Gastrocnemius medialis (tissue), 4 donors: ENCODE measurements at places on chromosomes 1 and 21. TPM values are rescaled to one million over a fixed set of nuclear protein-coding genes. Genes with fewer than 3 reads are reported as not detected.

GRCh38 chr1:245234217-245235081 is 79.7 kb downstream of the KIF26B start:
- H3K4me3 ChIP-seq = no peak overlapping the region
- no peak for DNase-seq
- H3K27me3 ChIP-seq = no peaks in the 10 kb centered on the region
- no peaks in the 10 kb centered on the region for H3K4me1 ChIP-seq
- no peak overlapping the region for H3K27ac ChIP-seq
- H3K36me3 ChIP-seq = no peaks in the 10 kb centered on the region

DNA sequence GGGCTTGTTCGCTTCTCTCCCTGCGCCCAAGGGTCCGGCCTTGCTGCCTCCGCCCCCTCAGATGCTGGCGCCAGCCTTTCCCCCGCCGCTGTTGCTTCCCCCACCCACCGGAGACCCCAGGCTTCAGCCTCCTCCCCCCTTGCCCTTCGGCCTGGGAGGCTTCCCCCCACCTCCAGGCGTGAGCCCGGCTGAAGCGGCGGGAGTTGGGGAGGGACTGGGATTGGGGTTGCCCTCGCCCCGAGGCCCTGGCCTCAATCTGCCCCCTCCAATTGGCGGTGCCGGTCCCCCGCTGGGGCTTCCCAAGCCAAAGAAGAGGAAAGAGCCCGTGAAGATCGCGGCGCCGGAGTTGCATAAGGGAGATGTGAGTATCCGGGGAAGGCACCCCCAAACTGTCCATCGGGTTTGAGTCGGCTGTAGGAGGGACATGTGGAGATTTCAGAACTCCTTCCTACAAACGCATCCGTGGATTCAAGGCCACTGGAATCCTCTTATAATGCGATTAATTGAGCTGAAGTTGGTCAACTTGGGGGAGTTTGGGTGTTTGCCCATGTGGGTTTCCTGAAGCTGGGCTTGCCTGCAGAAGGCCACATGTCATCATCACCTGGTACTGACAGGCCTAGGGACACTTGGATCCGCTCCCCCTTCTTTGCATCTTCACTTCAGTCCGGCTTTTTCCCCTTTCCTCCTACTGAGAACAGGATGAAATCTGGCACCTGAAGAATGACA is 707 bp downstream of the PRCC start:
- H3K36me3 ChIP-seq = no peaks in the 10 kb centered on the region
- peak overlapping the region; percentile 87 for H3K27ac ChIP-seq
- peak overlapping the region; percentile 89 for H3K4me3 ChIP-seq

- no peak overlapping the region for H3K27ac ChIP-seq
- H3K27me3 ChIP-seq = no peaks in the 10 kb centered on the region
- no peak for DNase-seq
- no peak overlapping the region for H3K4me3 ChIP-seq
- H3K4me1 ChIP-seq = no peaks in the 10 kb centered on the region
Observed at GRCh38 chr1:55445416-55445815, 230.3 kb upstream of the USP24 start.

DNA sequence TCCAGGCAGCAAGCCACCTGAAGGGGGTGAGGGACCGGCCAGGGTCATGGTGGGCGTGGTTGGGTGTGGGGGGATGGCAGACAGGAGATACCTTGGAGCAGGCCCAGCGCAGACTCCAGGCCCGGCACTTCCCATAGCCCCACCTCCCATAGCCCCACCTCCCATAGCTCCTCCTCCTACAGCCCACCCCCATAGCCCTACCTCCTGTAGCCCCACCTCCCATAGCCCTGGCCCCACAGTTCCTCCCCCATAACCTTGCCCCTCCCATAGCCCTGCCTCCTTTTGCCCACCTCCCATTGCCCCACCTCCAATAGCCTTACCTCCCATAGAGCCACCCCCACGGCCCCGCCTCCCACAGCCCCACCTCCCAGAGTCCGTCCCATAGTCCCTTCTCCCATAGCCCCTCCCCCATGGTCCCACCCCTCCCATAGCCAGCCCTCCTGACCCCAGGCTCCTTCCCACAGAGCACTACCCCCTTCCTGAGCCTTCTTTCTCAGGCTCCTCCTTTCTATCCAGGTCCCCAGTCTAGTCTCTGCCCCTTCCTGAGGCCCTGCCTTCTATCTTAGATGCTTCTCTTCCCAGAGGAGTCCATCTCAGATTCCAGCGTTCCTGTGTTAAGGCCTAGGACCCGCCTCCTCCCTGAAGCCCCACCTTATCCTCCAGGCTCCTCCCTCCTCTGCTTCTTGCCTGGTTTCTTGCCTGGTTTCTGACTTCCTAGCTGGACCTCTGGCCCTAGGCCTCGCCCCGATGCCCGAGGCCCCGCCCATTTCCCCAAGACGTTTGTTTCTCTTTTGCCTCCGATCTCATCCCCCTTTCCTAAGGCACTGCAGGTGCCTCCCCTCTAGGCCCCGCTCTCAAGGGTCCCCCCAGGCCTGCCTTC is 46.8 kb downstream of the PTPRU start:
- no peak overlapping the region for H3K4me3 ChIP-seq
- H3K27ac ChIP-seq = no peak overlapping the region
- no peaks in the 10 kb centered on the region for H3K4me1 ChIP-seq
- no peaks in the 10 kb centered on the region for H3K36me3 ChIP-seq

The DNAJC28 gene
- 3.1 TPM for total RNA-seq

The ATP6V1G3 gene
- not detected for total RNA-seq
